Esophagus squamous epithelium (tissue), 5 donors: ENCODE measurements at places on chromosomes 12 and 14.

DNA sequence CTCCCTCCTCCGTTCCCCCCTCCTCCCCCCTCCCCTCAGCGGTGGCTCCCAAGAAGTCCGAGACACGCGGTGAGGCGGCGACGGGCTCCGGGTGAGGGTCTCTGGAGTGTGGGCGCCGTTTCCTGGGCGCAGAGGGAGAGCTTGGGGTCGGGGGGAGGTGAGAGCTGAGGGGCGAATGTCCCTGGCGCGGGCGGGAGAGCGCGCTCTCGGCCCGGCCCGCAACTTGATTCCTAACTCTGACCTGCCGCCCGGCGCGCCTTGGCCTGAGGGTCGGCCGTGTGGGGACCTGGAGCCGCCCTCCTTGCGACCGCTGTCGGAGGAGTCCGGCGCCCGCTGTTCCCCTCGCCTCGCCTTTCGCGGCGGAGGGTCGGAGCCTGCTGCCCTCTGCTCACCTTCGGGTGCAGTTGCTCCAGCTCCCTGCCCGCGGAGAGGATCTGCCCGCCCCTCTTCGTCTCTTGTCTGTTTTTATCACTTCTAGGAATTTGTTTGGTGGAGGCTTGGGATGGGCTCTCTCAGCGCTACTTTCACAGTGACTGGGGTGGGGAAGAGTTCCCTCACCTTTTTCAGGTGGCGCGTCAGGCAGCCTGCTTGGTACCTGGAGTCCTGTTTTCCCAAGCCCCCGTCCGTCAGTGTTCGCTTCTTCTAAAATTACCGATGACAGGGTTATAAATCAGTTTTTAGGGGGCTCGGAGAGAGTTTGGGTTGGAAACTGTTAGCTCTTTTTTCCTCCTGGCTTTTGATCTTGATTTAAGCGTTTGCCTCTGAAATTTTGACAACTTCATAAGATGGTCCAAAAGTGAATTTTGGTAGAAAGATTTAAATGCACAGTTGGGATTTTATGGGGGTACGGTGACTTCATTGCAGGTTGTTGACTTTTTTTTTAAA lies 495 bp downstream of the ADIPOR2 start:
- DNase-seq, result no peak

DNA sequence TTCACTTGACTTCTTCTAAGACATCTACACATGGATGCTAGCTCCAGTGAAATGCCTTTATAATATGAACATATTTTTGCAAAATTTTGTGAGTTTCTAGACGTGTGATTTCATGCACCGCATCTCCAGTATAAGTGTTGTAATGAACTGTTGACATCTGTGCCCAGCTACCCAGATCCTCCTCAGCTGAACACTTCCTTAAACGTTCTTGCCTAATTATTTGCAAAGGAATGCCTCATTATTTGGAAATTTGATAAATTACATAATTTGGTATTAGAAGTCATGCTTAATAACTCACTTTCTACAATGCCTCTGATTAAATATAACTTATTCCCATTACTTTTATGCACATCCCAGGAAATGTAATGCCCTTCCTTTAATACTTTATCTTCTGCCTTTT lies 14.0 kb downstream of the OR11G2 start:
- DNase-seq, result no peak

GRCh38 chr12:64610660-64611340 lies 505 bp downstream of the RASSF3 start:
- no peak for DNase-seq

- no peak for DNase-seq
Observed at GRCh38 chr12:118633071-118633470, 256.7 kb downstream of the SUDS3 start.

- no peak for DNase-seq
Observed at GRCh38 chr12:101855364-101855884, 22.0 kb upstream of the DRAM1 start.

- no peak for DNase-seq
Observed at GRCh38 chr12:106170285-106170684, 31.5 kb upstream of the NUAK1 start.

- DNase-seq, result no peak
Observed at GRCh38 chr14:79136071-79137044, 966.2 kb downstream of the NRXN3 start.

- no peak for DNase-seq
Observed at GRCh38 chr14:97177635-97178034, 380.5 kb downstream of the VRK1 start.

DNA sequence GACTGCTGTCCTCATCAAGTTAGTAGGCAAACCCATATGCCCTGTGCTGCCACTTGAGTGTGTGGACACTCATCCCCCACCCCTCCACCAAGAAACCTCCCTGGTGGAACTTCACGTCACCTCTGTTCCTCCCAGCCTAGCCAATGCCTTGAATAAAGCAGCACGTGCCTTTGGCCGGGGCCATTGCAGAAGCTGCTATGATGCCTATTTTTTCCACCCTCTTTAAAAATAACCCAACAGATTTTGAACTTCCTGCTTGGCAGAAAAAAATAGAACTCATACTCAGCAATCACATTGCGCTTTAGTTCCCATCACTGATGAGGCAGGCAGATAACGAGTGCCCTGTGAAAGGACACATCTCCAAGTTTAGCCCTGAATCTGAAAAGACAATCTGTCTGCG lies 23.1 kb upstream of the PWP1 start:
- no peak for DNase-seq

DNA sequence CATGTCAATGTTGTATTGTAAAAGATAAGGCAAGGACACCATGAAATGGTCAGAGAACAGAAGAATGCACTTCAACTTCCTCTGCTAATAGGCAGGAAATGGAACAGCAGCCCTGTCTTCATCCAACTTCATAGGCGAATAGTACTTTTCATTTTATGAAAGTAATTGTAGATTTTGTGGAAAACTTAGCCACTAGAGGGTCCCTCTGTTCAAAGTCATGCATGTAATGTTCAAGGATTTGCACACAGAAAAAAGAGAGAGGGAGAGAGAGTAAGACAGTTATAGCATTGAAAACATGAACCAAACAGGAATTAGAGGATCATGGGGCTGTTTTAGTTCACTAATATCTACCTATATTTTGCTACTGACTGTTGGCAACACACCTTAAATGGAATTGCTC lies 172.2 kb downstream of the FLRT2 start:
- no peak for DNase-seq
